ENCODE measurements at places on chromosomes 3 and 15.

DNA sequence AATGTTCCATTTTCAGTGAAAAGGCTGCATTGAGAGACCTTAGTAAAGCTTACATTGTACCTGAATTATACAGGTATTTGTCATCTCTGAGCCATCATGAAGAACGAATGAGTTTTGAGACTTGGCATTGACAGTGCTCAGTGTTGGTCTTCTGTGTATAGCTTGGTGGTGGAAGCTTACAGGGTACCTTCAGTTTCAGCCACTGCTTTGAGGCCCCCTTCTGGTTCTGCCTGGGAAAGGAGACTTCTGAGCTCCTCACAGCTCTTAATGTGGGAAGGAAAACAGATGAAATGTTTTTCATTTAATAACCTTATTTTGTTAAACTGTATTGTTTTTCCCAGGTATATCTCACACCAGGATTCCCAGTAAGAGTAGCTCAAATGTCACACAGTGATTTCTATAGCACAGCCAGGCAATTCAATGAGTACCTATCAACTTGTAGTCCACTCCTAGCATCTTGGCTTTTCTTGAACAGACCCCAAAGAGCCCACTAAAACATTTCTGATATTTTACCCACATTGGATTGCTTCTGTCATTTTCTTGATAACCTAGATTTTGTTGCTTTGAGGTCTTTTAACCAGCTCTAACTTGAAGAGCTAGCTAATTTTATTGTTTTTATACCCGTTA is 5.6 kb downstream of the SERPINI1 start:
- no peak for DNase-seq

DNA sequence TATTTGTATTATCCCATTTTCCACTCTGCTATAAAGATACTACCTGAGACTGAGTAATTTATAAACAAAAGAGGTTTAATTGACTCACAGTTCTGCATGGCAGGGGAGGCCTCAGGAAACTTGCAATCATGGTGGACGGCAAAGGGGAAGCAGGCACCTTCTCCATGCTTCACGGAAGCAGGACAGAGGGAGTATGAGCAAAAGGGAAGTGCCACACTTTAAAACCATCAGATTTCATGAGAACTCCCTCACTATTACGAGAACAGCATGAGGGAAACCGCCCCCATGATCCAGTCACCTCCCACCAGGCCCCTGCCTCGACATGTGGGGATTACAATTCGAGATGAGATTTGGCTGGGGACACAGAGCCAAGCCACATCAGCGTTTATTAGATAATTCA is 172.8 kb downstream of the NR2F2 start:
- no peak for DNase-seq

DNA sequence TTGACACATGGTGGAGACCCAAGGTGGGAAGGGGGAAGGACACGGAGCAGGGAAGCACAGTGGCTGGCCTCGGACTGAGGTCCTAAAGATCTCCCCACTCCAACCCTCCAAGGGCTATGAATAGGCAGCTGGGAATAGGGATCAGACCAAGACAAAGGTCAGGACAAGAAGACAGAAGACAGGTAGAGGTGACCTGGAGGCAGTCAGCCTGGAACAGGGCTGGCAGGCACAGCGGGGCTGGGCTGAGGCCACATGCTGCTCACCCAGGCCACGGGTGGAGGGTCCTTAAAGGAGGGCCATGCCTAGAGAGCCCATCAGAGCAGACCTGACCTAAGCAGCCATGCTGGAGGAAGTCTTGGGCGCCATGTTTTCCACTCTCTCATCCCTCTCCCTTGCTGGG is 2.7 kb upstream of the PLA2G4D start:
- DNase-seq, result no peak

DNA sequence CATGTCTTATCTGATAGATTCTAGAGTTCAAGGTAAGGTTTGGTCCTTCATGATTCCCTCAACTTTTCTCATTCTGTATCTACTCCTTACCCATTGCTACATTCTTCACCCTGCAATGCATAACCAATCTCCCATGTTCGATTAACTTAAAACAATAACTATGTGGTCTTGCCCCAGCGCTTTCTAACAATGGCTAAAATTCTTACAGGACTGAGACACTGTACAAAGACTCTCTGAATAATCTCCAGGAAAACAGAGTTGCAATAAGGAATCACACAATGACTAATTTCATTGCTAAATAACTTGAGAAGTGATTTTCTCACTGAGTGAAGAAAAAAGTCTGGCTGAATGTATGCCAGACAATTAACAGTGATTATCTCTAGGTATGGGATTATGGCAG is 69.6 kb upstream of the FAM174B start:
- no peak for DNase-seq

- no peak for DNase-seq
These were observed 138.2 kb downstream of the TPRA1 start for GRCh38 chr3:127452321-127452821.

DNA sequence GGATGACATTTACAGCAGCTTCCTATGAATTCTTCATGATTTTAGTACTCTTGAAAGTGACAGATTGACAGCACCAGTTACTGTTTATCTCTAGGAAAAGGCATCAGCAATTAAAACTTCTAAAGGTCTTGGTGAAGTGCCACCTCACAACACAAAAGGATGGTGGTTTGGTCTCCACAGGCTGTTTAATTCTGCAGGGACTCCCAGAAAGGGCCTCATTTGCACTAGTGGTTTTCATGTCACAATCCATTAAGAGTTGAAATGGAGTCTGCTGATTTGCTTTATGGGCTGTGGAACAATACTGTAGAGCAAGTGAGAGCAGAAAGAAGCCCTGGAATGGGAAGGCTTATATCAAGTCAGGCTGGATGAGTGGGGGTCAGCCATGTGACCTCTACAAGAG is 225.3 kb upstream of the KCNMB2 start:
- DNase-seq, result no peak

DNA sequence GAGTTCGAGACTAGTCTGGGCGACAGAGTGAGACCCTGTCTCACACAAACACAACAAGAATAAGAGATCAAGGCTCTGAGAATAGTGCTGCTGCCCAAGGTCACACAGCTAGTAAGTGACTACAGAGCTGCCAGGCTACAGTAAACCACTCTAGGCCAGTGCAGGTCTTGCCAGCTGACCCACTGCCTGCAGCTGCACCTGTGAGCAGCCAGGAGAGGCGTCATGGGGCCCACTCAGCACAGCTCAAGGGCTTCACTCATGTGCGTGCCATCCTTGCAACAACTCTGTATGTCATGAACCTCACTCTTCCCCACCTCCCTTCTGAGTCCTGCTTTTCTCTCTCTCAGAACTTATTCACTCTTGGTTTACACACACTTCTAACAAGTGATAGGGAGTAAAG is 176.7 kb downstream of the SMAD6 start:
- DNase-seq, result no peak

- no peak for DNase-seq
These were observed 347.4 kb downstream of the SI start for GRCh38 chr3:164730815-164731360.

DNA sequence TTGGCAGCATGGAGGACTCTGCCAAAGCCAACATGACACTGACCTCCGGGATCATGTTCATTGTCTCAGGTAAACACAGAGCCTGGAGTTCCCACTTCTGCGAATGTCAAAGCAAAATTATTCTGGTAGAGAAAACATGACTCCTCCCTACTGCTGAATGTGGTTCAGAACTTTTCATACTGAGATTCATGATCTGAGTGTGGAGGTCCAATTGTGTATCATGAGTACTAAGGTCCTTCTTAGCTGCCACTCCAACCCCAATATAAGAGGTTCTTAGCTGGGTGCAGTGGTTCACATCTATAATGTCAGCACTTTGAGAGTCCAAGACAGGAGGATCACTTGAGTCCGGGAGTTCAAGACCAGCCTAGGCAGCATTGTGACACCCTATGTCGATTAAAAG is 13.8 kb downstream of the CLDN18 start:
- DNase-seq, result no peak

DNA sequence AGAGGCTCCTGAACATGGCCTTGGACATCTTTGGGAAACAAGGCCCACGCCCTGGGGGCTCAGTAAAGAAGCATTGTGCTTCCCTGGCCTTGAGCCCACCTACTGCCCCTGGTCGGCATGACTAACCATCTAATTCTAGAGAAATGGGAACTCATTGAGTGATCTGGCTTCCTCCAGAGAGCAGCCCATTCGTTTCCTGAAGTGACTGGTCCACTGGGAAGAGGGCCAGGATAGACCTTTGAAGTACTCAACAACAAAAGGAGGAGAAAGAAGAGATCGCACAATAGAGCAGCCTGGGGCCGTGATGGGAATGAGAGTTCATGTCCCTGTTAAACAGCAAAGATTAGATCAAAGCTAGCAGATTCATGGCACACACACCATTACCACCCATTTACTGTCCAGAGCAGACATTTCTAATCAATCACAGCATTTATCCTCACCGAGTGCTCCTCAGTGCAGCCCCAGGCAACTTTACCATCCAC is 514.4 kb upstream of the PROK2 start:
- no peak for DNase-seq

- DNase-seq, result no peak
These were observed 69.6 kb downstream of the ATP10A start for GRCh38 chr15:25793354-25794050.

GRCh38 chr3:66110840-66111239 is 72.1 kb upstream of the MAGI1 start:
- DNase-seq, result peak; percentile 45

DNA sequence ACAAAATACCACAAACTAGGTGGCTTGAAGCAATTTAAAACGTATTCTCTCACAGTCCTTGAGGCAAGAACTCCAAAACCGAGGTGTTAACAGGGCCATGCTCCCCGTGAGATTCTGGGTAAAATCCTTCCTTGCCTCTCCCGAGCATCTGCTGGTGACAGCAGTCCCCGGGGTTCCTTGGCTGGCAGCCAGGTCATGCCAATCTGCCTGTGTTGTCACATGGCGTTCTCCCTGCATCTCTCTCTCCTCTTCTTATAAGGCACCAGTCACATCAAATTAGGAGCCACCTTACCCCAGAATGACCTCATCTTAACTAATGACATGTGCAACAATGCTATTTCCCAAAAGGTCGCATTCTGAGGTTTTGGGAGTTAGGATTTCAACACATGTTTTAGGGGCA is 26.3 kb upstream of the LRRN1 start:
- DNase-seq, result no peak

GRCh38 chr15:85839643-85840042 is 44.9 kb upstream of the KLHL25 start:
- DNase-seq, result no peak

- DNase-seq, result no peak
These were observed 12.3 kb downstream of the CPNE9 start for GRCh38 chr3:9715764-9716437.

GRCh38 chr3:45536316-45536715 is 58.2 kb upstream of the LIMD1 start:
- no peak for DNase-seq

DNA sequence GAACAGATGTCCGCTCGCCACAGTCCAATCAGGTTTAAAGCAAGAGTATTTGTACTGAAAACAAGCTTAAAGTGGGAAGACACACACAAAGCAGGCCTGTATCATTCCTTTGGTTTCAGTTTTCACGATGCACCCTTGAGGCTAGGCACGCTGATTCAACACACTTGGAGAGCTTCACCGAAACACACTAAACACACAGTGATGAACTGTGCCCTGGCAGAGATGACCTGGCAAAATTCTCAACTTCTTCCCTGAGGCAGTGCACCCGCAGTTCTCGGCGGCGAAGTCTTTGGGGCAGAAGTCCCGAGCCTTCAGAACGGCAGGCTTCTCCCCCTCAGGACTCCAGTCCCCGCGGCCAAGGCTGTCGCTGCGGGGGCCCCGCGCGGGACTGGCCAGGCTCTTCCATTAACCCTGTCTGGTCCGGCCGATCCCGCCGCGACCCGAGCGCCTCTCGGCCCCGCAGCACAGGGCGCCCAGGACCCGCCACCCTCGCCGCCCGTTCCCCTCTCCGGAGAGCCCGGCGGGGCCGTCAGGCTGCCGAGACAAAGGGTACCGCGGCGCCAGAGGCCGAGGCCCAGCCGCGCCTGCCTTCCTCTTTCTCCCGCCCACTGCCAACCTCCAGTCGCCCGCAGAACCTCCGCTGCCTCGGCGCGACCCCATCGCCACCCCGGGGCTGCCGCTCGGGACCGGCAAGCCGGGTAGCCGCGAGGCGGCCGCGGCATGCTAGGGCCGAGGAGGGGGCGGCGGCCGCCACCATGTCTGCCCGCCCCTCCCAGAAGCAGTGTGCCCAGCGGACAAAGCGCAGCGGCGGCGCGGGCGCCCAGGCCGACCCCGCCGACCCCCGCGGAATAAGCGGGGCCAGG is 792 bp downstream of the GABPB1 start:
- no peak for DNase-seq

DNA sequence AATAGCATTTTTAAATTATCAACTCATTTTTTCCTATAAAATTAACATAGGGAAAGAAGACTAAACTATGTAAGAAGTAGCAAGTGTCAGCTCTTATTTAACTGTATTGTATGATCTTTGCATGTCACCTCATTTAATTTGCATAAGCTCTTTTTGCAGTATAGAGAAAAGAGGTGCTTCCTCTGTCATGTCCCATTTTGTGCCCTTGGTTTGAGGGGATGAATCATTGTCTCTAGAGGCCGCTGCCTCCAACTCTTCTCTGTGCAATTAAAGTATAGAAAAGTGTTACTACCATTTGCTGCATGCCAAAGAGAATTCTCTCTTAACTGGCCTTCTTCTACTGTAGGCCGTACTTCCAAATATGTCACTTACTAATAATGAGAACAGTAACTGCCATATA is 93.4 kb downstream of the LRRC28 start:
- DNase-seq, result no peak

- peak; percentile 59 for DNase-seq
These were observed at the start of gene ZNF502 for GRCh38 chr3:44712455-44713075. Gene ZNF502, plus strand, starts transcription at chr3:44712660. Its CDS starts 7,602 bp downstream, at chr3:44720262.

DNA sequence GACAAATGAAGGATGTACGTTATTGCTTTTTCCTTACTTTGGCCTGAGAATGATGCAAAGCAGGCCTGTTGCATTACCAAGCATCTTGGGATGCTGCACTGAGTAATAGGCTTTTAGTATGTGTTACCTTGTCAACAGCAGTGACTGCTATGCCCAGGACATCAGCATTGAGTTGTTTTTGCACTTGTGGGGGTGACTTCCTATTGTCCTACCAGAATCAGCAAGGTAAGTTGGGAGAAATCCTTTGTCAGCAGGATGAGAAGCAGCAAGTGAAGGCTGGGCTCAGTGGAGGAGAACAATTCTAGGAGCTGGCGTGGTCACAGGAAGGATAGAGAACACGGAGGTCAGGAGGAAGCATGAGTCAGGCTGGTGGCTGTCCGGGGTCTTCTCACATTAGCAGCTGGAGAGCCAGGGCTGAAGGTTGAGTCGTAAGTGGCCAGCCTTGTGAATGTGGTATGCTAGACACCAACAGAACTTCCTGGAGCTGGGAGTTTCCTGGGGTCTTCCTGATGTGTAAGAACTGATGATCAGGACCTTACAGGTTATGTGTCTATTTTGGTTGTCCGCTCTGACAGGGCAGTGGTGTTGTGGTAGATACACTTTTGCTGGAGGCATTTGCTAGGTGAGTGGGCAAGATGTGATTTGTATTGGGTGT is 142.7 kb downstream of the FNDC3B start:
- DNase-seq, result no peak

- DNase-seq, result no peak
These were observed 162.5 kb downstream of the MECOM start for GRCh38 chr3:169501061-169501460.

DNA sequence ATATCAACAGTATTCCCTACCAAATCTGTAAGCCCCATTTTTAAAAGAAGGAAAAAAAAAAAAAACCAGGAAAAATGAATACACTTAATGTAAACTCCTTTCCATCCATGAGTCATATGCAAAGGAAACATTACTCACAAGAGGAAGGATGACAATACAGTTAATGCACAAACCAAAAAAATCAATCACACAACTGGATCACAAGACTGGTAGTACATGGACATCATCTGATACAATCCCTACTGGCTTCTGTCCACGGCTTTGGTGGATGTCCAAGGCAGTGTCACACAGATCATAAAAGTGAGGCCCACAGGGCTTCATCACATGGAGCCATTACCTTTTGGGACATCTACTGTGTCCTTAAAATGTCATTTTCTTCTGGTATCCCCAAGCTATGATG is 44.0 kb downstream of the SUCLG2 start:
- DNase-seq, result no peak

Measured in iPS DF 19.7 (cell line).